Chondrocyte (in vitro differentiated cells): ENCODE measurements at places on chromosomes 1 and 21.

GRCh38 chr1:76727520-76727919, 139.8 kb upstream of the ST6GALNAC5 start:
- DNase-seq = no peak

GRCh38 chr1:21902026-21903012, 34.8 kb downstream of the HSPG2 start:
- no peak for DNase-seq

GRCh38 chr1:108817811-108818210, 39.1 kb downstream of the AKNAD1 start:
- DNase-seq = no peak

DNA sequence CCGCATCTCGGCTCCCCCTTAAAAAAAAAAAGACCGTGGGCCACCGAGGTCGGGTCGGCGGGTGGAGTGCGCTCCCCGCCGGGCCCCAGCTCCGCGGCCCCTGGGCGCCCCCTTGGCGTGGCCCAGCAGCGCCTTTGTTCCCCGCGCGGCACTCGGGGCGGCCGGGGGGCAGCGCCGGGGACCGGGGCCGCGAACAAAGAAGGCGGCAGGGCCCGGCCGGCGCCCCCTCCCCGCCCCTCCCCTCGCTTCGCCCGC, 571 bp downstream of the MARCKSL1 start:
- no peak for DNase-seq

DNA sequence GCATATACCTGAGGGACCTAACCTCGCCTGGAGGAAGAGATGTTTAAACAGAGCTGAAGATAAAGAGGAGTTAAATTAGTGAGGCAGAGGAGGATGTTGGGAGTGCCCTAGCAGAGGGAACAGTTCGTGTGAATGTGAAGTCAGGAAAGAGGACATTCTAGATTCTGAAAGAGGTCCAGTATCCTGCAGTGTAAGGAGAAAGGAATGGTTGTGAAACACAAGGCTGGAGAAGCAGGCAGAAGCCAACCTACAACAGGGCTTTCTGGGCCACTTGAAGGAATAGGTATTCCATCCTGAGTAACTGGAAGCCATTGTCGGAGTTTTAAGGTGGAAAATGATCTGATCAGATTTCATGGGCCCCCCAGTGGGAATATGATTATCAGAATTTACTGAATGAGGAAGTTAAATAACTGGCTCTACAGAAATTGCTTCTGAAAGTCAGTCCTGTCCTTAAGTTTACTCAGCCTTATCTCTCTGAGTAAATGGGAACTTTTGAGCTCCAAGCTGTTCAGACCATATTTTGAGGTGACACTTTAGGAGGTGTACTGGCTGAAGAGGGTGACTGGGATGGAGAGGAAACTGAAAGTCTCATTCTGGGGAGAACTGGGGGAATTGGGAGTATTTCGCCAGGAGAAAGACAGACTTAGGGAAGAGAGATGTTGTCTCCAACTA, 24.4 kb upstream of the FAAH start:
- no peak for DNase-seq

DNA sequence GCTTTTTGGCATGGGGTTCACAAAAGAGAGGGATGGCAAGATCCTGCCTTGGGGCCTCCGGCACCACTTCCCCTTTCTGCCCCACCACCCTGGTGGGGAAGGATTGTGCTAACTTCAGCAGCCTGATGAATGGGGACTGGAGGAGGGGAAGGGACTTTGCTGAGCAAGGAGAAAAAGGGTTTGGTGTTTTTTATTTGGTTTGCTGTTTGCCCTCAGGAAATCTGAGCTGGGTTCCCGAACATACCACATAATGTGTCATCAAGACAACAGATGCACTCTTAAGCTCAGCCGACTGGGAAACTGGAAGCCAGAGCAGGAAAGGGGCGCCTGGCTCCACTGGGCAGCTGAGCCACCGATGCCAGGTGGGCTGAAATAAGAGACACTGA, 19.8 kb downstream of the OLFML2B start:
- no peak for DNase-seq

GRCh38 chr1:32972814-32973428, 8.3 kb upstream of the RNF19B start:
- DNase-seq = no peak

GRCh38 chr1:68291688-68292384, 59.5 kb upstream of the WLS start:
- no peak for DNase-seq
